ENCODE measurements at places on chromosomes 3 and 15.

GRCh38 chr15:80641384-80641783, 53.7 kb upstream of the ABHD17C start:
- H3K4me3 ChIP-seq, result no peak overlapping the region
- H3K27ac ChIP-seq, result no peak overlapping the region
- no peaks in the 10 kb centered on the region for H3K27me3 ChIP-seq
- no peak for DNase-seq
- H3K36me3 ChIP-seq, result no peaks in the 10 kb centered on the region

GRCh38 chr15:67175643-67176071, 78.8 kb downstream of the AAGAB start:
- H3K4me3 ChIP-seq, result no peak overlapping the region
- peak; percentile 78 for DNase-seq
- no peaks in the 10 kb centered on the region for H3K36me3 ChIP-seq
- peaks cover 3% of the 10 kb centered on the region for H3K4me1 ChIP-seq
- no peak overlapping the region for H3K27ac ChIP-seq

- H3K27me3 ChIP-seq, result no peaks in the 10 kb centered on the region
- no peak overlapping the region for H3K27ac ChIP-seq
- H3K4me3 ChIP-seq, result no peak overlapping the region
- no peaks in the 10 kb centered on the region for H3K36me3 ChIP-seq
These were observed 85.5 kb downstream of the TM4SF4 start for GRCh38 chr3:149560001-149560400.

DNA sequence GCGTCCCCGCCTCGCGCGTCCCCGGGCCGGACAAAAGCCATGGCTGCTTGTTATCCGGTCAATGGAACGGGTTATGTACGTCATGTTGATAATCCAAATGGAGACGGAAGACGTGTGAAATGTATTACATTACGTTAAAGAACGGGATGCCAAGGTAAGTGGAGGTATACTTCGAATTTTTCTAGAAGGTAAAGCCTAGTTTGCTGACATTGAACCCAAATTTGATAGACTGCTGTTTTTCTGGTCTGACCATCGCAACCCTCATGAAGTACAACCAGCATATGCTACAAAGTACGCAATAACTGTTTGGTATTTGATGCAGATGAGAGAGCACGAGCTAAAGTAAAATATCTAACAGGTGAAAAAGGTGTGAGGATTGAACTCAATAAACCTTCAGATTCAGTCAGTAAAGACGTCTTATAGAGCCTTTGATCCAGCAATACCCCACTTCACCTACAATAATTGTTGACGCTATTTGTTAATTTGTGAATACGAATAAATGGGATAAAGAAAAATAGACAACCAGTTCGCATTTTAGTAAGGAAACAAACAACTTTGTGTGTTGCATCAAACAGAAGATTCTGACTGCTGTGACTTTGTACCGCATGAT, 19.8 kb downstream of the WDR73 start:
- H3K27me3 ChIP-seq, result no peaks in the 10 kb centered on the region

- no peaks in the 10 kb centered on the region for H3K36me3 ChIP-seq
- no peaks in the 10 kb centered on the region for H3K4me1 ChIP-seq
- H3K27me3 ChIP-seq, result no peaks in the 10 kb centered on the region
- DNase-seq, result no peak
- H3K4me3 ChIP-seq, result no peak overlapping the region
- H3K27ac ChIP-seq, result no peak overlapping the region
These were observed 3.1 kb upstream of the NR1I2 start for GRCh38 chr3:119778811-119779210.

DNA sequence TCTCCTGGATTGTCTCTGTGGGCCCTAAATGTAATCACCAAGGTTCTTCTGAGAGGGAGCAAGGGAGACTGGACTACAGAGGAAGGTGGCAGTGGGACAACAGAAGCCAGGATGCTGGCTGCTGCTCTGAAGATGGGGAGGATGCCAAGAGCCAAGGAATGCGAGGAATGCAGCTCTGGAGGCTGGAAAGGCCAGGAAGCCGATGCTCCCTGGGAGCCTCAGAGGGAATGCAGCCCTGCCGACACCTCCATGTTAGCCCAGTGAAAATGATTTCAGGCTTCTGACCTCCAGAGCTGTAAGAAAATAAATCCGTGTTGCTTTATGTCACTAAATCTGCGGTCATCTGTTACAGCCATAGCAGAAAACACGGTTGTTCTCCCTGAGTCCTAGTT, 44.1 kb downstream of the UMPS start:
- no peaks in the 10 kb centered on the region for H3K36me3 ChIP-seq
- no peak overlapping the region for H3K4me3 ChIP-seq
- H3K27ac ChIP-seq, result peak overlapping the region; percentile 83

- H3K4me1 ChIP-seq, result no peaks in the 10 kb centered on the region
- no peak for DNase-seq
- H3K27me3 ChIP-seq, result no peaks in the 10 kb centered on the region
- H3K27ac ChIP-seq, result peak overlapping the region; percentile 53
These were observed 375 bp downstream of the CLCN2 start for GRCh38 chr3:184360929-184361531.

DNA sequence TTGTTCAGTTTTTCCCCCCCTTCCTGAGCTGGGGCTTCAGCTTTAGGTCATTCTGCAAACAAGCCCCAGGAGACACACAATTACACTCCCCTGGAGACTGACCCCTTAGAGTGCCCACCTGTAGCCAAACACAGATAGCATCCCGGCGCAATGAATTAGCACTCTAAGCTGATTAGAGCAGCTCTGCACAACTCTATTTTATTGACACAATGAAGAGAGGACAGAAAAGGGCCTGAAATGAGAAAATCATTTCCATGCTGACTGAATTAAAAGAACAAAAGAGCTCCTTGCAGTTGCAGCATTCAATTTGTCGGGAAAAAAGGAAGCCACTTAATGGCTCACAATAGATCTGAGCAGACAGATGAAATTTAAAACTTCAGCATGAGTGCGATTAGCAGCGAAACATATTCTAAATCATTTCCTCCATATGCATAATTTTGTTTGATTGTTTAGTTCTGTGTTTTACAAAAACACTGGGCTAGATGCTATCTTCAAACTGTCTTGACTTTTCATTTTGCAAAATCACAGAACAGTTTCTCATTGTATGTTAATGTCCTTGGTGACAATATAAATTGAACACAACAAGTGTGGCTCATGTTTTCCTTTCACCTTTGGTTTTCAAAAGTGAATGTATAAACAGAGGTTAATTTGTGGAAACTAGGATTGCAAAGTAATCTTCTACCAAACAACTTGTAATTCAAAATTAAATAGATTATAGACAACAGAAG, 308.6 kb downstream of the MECOM start:
- no peak for DNase-seq
- H3K36me3 ChIP-seq, result no peaks in the 10 kb centered on the region
- no peaks in the 10 kb centered on the region for H3K27me3 ChIP-seq
- H3K4me3 ChIP-seq, result no peak overlapping the region
- H3K4me1 ChIP-seq, result peaks cover 1% of the 10 kb centered on the region

DNA sequence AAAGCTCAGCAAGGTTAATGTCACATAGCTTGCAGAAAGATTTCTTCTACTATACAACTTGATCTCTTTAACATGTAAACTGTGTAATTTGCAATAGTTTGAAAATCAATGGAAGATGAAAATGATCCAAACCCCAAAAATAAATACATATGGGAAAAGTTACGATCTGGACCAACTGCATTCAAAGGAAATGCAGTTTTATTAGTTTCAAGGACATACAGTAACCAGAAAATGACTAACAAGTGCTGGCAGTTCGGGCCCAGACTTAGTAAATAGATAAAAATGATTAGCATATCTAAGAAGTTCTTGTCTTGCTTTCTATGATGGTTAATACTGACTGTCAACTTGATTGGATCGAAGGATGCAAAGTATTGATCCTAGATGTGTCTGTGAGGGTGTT, 37.3 kb upstream of the LEKR1 start:
- no peak overlapping the region for H3K4me3 ChIP-seq
- no peak for DNase-seq
- H3K27me3 ChIP-seq, result no peaks in the 10 kb centered on the region
- H3K4me1 ChIP-seq, result no peaks in the 10 kb centered on the region
- no peak overlapping the region for H3K27ac ChIP-seq

GRCh38 chr3:22959593-22959992, 243.5 kb upstream of the UBE2E2 start:
- no peaks in the 10 kb centered on the region for H3K36me3 ChIP-seq
- no peaks in the 10 kb centered on the region for H3K27me3 ChIP-seq
- DNase-seq, result no peak
- H3K27ac ChIP-seq, result no peak overlapping the region

DNA sequence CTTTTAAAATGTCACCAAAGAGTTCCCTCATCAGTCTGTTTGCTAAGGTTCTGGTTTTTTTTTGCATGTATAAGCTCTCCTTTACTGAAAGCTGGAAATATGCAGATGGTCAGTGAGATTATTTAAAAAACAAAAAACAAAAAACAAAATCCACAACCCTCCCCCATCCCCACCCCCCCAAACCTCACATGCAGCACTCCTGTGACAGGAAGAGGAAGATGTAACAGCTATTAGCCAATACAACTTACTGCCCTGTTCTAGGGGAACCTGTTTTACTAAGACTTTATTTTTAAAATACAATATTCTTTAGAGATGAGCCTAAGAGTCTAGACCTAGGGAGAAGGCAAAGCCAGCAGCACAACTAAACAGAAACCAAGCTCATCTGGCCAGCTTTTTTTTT, 39.5 kb downstream of the ANP32A start:
- peaks cover 3% of the 10 kb centered on the region for H3K36me3 ChIP-seq
- no peak overlapping the region for H3K27ac ChIP-seq
- no peaks in the 10 kb centered on the region for H3K4me1 ChIP-seq
- H3K27me3 ChIP-seq, result no peaks in the 10 kb centered on the region

Data from aorta (tissue), 5 donors.